GM12892 (cell line): ENCODE measurements at places on chromosomes 5 and 9.

- DNase-seq: no peak
Measured at GRCh38 chr9:135805422-135806022, 101.8 kb downstream of the CAMSAP1 start.

DNA sequence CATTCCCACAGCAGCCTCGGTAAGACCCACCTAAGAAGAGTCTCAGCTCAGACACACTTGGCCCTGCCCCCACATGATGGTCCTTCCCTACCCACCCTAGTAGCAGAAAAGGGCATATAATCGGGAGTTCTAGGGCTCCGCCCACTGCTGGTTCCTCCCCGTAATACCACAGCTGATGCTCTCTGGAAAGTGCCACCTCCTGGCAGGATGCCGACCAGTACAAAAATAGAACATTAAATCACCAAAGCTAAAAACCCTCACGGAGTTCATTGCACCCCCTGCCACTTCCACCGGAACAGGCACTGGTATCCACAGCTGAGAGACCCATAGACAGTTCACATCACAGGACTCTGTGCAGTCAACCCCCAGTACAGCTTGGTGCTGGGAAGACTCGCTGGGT, 271.3 kb downstream of the KIAA0825 start:
- no peak for DNase-seq

- DNase-seq: no peak
Measured at GRCh38 chr9:81609782-81610739, 79.3 kb downstream of the TLE1 start.

GRCh38 chr5:24161559-24161958, 483.2 kb downstream of the CDH10 start:
- DNase-seq: no peak
